ENCODE measurements at places on chromosomes 3 and 15. TPM values are rescaled to one million over a fixed set of nuclear protein-coding genes. Genes with fewer than 3 reads are reported as not detected.
A peak's percentile ranks its signal among the peaks of the same experiment; 100 is the strongest.

DNA sequence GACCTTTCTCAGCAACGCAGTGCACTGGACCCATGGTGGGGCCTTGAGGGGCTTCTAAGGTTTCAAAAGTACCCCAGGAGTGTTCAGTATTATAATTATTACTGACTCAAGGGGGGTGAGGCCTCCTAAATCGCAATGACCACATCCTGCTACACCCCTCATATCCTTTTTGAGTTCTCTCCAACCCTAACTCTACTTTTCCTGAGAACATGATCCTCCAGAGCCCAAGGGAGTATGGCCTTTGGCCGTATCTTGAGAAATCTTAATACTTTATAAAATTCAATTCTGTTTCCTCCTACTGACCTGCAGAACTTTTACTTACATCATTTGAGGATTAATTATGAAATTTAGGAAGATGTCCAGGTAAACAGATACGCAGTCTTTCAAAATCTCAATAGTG, 30.4 kb upstream of the RARRES1 start:
- no peak overlapping the region for H3K27ac ChIP-seq
- no peaks in the 10 kb centered on the region for H3K4me1 ChIP-seq
- no peak for DNase-seq
- no peaks in the 10 kb centered on the region for H3K27me3 ChIP-seq
- H3K36me3 ChIP-seq: no peaks in the 10 kb centered on the region

DNA sequence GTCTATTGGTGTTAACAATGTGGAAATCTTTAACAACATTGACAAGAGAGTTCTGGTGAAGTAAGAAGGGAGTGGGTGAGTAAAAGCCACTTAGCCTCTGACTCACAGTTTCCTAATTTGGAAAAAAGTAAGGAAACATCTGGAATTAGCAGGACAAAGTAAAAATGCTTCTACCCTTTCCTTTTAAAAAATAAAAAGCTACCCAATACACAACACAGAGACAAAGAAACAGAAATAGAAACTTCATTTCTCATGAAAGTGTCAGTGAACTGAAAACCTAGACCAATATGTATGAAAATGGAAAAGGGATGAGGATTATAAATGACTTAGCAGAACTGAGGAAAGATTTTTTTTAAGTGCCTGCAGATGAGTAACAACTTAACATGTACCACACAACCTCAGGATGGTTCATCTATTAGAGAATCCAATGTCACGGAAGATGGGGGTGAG, 65.4 kb downstream of the SSR3 start:
- no peaks in the 10 kb centered on the region for H3K27me3 ChIP-seq
- no peaks in the 10 kb centered on the region for H3K36me3 ChIP-seq
- H3K4me3 ChIP-seq: no peak overlapping the region
- no peaks in the 10 kb centered on the region for H3K4me1 ChIP-seq
- DNase-seq: no peak

- no peak for DNase-seq
- peaks cover 6% of the 10 kb centered on the region for H3K4me1 ChIP-seq
- H3K4me3 ChIP-seq: no peak overlapping the region
- H3K27ac ChIP-seq: no peak overlapping the region
- H3K27me3 ChIP-seq: no peaks in the 10 kb centered on the region
Measured at GRCh38 chr15:61122647-61123375, 106.3 kb downstream of the RORA start.

GRCh38 chr3:54146506-54147239, 24.3 kb downstream of the CACNA2D3 start:
- peak; percentile 71 for DNase-seq
- peaks cover 18% of the 10 kb centered on the region for H3K4me1 ChIP-seq
- no peaks in the 10 kb centered on the region for H3K36me3 ChIP-seq

- no peaks in the 10 kb centered on the region for H3K4me1 ChIP-seq
- no peaks in the 10 kb centered on the region for H3K36me3 ChIP-seq
- DNase-seq: no peak
Measured at GRCh38 chr3:148914936-148915690, 50.0 kb downstream of the CPA3 start.

GRCh38 chr15:91465696-91466095, 365.6 kb downstream of the SV2B start:
- no peaks in the 10 kb centered on the region for H3K4me1 ChIP-seq
- H3K4me3 ChIP-seq: no peak overlapping the region
- no peak for DNase-seq
- no peaks in the 10 kb centered on the region for H3K36me3 ChIP-seq
- no peaks in the 10 kb centered on the region for H3K27me3 ChIP-seq
- no peak overlapping the region for H3K27ac ChIP-seq

DNA sequence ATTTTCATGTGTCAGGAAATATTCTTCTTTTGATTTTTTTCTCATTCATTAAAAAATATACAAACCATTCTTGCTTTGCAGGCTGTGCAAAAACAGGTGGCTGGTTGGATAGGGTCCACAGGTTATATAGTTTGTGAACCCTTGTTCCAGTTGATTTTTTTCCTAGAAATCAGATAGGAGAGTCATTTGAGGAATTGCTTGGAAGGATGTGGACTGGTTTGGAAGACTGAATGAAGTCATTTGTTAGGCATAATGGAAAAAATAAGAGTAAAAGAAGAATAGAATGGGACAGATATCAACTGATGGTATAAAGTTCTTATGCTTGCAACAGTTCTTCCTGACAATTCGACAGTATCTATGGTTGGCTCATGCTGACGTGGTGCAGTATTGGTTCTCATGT, 189.4 kb downstream of the PTPRG start:
- no peaks in the 10 kb centered on the region for H3K4me1 ChIP-seq
- H3K27ac ChIP-seq: no peak overlapping the region
- H3K27me3 ChIP-seq: no peaks in the 10 kb centered on the region
- no peak for DNase-seq

GRCh38 chr3:66481071-66482017, 19.5 kb downstream of the LRIG1 start:
- no peaks in the 10 kb centered on the region for H3K36me3 ChIP-seq
- H3K27ac ChIP-seq: peak overlapping the region; percentile 97
- no peak for DNase-seq
- H3K4me1 ChIP-seq: no peaks in the 10 kb centered on the region
- no peak overlapping the region for H3K4me3 ChIP-seq

GRCh38 chr3:179526989-179527391, 35.7 kb upstream of the ACTL6A start:
- H3K4me1 ChIP-seq: peaks cover 21% of the 10 kb centered on the region
- H3K27me3 ChIP-seq: no peaks in the 10 kb centered on the region
- H3K4me3 ChIP-seq: no peak overlapping the region
- H3K36me3 ChIP-seq: no peaks in the 10 kb centered on the region
- peak; percentile 71 for DNase-seq

- no peaks in the 10 kb centered on the region for H3K27me3 ChIP-seq
- DNase-seq: no peak
Measured at GRCh38 chr15:91102546-91103330, 2.7 kb downstream of the SV2B start.

DNA sequence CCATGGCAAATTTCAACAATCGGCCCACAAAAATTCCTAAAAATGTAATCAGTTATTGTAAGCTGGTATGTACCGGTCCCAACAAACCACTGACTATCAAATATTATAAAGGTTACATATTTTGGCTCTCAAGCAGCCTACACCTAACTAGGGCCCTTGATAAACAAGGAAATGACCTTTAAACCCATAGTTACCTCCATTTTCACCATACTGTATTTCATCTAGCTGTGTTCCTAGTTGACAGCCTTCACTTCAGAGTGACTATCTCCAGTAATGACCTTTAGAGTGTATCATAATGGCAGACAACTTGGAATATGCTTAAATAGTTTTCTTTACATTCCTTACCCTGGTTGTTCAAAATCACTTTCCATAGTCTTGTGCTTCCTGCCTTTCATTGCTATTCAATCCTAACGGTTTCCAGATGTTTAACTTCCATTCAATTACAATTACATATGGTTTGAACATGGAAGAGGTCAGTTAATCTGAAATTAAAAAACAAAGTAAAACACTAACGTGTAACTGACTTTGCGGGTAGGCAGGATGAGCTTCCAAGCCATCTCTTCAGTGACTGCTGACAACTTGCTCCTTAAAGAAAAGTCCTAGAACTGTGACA, 111.9 kb upstream of the TSC22D2 start:
- no peaks in the 10 kb centered on the region for H3K36me3 ChIP-seq
- H3K27ac ChIP-seq: no peak overlapping the region
- no peaks in the 10 kb centered on the region for H3K4me1 ChIP-seq
- H3K4me3 ChIP-seq: no peak overlapping the region

- peak overlapping the region; percentile 84 for H3K4me3 ChIP-seq
- H3K27ac ChIP-seq: peak overlapping the region; percentile 95
- no peak for DNase-seq
- no peaks in the 10 kb centered on the region for H3K27me3 ChIP-seq
- H3K36me3 ChIP-seq: no peaks in the 10 kb centered on the region
- no peaks in the 10 kb centered on the region for H3K4me1 ChIP-seq
Measured at GRCh38 chr3:39106851-39107387, 508 bp downstream of the GORASP1 start.

DNA sequence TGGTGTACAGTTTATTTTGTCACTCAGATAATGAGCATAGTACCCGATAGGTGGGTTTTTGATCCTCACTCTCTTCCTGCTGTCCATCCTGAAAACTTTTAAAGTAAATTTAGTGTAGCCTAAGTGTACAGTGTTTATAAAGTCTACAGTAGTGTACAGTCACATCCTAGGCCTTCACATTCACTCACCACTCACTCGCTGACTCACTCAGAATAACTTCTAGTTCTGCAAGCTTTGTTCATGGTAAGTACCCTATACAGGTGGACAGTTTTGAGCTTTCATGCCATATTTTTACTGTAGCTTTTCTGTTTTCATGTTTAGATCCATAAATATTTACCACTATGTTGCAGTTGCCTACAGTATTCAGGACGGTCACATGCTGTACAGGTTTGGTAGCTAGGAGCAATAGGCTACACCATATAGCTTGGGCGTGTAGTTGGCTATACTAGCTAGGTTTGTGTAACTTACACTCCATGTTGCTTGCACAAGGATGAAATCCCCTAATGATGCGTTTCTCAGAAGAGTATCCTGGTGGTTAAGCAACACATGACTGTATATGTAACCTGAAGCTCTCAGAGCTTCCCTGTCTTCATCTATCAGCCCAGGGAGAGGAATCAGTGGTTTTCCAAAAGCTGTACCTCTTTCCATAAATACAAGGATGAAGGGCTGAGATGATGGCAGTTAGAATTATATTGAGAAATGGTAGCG, 87.6 kb upstream of the SLC25A26 start:
- no peak overlapping the region for H3K4me3 ChIP-seq
- H3K27me3 ChIP-seq: no peaks in the 10 kb centered on the region
- no peaks in the 10 kb centered on the region for H3K4me1 ChIP-seq
- no peaks in the 10 kb centered on the region for H3K36me3 ChIP-seq
- no peak overlapping the region for H3K27ac ChIP-seq

DNA sequence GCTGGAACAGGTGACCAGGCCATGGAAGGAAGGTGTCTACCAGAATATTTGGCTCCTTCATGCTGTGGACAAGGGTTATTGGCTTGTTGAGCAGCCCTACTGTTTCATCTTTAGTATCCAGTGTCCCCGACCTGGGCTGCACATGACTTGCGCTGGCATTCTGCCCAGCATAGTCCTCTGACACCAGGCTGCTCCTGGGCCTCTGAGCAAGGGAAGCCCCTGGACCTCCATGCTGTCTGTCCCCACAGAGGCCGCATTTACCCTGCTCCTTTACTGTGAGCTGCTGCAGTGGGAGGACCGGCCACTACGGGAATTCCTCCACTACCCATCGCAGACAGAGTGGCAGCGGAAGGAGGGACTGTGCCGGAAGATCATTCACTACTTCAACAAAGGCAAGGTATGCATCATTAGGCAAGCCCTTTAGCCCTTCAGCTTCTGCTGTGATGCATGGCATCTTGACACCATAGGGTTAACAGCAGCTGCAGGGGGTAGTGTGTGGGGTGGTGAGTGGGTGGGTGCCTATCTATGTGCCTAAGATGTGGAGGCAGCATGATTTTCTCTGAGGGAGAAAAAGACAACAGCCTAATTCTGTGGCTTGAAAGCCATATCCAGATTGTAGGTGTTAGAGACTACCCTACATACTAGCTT, 44.0 kb upstream of the MANF start:
- H3K4me1 ChIP-seq: no peaks in the 10 kb centered on the region
- H3K4me3 ChIP-seq: no peak overlapping the region
- H3K27me3 ChIP-seq: no peaks in the 10 kb centered on the region
- H3K36me3 ChIP-seq: no peaks in the 10 kb centered on the region

DNA sequence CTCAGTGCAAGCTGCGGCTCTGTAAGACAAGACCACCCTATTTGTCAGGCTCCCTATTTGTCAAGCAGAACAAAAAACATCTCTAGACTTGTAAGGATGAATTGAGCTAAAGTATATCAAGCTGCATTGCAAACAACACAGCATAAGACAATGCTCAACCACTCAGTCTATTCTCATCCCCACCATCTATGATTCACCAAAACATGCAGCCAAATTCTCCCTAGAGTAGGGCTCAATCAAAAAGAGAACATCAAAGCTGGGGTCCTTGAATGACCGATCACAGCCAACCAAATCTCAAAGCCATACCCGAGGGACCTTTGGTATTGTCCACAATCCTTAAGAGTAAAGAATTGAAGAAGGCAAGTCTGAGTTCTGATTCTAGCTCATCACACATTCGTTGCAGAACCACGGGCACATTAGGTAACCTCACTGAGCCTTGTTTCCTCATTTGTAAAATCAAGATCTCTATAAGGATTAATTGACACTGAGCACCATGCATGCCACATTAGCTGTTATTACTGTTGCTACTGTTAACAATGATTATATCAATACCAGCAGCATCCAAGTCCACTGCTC, 31.2 kb downstream of the RFTN1 start:
- no peak for DNase-seq
- no peaks in the 10 kb centered on the region for H3K4me1 ChIP-seq
- H3K27ac ChIP-seq: peak overlapping the region; percentile 24
- no peaks in the 10 kb centered on the region for H3K36me3 ChIP-seq

DNA sequence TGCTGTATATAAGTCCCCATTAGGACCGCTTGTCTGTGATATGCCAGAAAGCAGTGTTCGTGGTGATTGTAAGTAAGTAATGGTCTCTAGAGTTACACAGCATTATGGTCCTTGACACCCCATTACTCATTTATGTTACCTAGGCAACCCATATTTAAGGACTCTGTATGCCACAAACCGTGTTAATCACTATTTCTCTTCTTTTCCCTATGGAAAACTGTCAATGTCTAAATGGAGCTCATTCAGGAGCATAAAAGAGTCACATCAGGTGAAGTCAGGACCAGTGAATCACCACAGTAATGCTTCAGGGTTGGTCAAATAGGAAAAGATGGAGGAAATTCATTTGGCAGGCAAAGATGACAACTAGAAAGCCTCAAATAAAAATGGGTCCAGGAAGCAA, 146.6 kb upstream of the PEX5L start:
- no peak for DNase-seq
- no peaks in the 10 kb centered on the region for H3K4me1 ChIP-seq
- H3K27me3 ChIP-seq: no peaks in the 10 kb centered on the region
- H3K36me3 ChIP-seq: no peaks in the 10 kb centered on the region

GRCh38 chr3:102178817-102179216, 256.0 kb upstream of the ZPLD1 start:
- H3K27me3 ChIP-seq: no peaks in the 10 kb centered on the region
- H3K4me3 ChIP-seq: no peak overlapping the region
- no peaks in the 10 kb centered on the region for H3K4me1 ChIP-seq
- DNase-seq: no peak
- H3K27ac ChIP-seq: peak overlapping the region; percentile 76
- no peaks in the 10 kb centered on the region for H3K36me3 ChIP-seq

MUC13 gene
- total RNA-seq: not detected

EDC3 gene
- 8.3 TPM for total RNA-seq

VGLL3 gene
- 13.0 TPM for total RNA-seq

LOXL1 gene
- total RNA-seq: 59.0 TPM

SEMA6D gene
- total RNA-seq: 14.3 TPM

WNT5A gene
- 2.8 TPM for total RNA-seq

DCUN1D1 gene
- 14.2 TPM for total RNA-seq

RLBP1 gene
- total RNA-seq: not detected

ZNF660 gene
- total RNA-seq: 0.67 TPM

CYP8B1 gene
- not detected for total RNA-seq

IL12A gene
- total RNA-seq: 0.31 TPM

GOLGA6L7 gene
- total RNA-seq: not detected

UROC1 gene
- total RNA-seq: not detected

PRRT3 gene
- 1.4 TPM for total RNA-seq

Data from right atrium auricular region (tissue), 2 donors.